Omental fat pad (tissue), 4 donors: ENCODE measurements at places on chromosomes 5 and 9. TPM values are rescaled to one million over a fixed set of nuclear protein-coding genes. Genes with fewer than 3 reads are reported as not detected.

The FBP1 gene
- total RNA-seq = 10.9 TPM

The EGFLAM gene
- 103 TPM for total RNA-seq

The DNAJA1 gene
- 269 TPM for total RNA-seq

The PCDHA12 gene
- 4.9 TPM for total RNA-seq

The LRRC70 gene
- total RNA-seq = 8.8 TPM

DNA sequence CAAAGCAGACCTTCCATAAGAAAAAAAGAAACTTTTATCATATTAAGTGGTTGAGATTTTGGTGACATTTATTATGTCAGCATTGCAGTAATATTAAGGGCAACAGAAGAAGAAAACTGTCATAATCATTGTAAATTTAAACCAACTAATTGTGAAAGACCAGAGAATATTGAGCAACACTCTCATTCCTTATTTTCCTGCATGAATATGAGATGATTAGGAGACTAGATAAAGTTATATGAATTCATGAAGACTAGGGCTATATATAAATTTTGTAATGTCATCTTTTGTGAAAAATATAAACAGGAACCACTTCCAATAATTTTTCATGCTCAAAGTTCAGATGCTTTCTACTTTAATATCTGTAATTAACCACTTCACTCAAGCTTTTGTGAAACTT, 974.5 kb upstream of the CDH10 start:
- no peak for DNase-seq

GRCh38 chr5:161030229-161030628, 178.2 kb upstream of the ATP10B start:
- no peak for DNase-seq

- no peak for DNase-seq
These were observed 28.5 kb downstream of the DPYSL3 start for GRCh38 chr5:147481376-147481775.

DNA sequence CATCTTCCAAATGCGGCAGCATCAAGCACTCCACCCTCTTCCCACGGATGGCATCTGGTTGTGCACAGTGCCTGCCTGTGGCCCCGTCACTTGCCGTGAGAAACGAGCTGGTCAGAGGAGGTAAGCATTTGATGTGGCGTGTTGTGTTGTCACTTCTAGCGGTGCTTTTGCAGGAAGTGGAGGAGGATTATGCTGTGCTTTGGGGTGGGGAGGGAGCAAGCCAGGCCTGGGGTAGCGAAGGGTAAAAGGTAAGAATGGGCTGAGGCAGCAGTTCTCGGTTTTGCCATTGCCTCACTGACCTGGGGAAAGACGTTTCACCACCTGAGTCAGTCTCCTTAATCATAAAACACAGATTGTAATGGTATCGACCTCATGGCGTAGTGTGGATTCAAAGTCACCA, 2.3 kb upstream of the POMT1 start:
- no peak for DNase-seq

DNA sequence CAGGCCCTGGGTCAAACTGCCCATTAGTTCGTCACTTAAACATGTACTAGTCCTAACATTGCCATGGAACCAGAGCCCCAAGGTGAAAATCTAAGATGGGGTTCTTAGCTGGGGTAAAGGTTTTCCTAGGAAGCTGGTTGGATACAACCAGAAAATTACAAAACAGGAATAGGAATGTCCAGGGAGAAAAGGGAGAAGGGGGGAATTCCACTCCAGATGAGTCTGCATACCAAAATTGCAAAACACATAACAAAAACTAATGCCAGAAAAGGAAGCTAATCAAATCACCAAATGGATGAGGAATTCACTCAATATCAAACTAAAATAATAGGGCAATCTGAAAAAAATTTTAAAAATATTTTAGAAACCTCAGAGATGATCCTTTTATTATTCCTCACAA, 396.2 kb downstream of the EFNA5 start:
- DNase-seq = no peak

DNA sequence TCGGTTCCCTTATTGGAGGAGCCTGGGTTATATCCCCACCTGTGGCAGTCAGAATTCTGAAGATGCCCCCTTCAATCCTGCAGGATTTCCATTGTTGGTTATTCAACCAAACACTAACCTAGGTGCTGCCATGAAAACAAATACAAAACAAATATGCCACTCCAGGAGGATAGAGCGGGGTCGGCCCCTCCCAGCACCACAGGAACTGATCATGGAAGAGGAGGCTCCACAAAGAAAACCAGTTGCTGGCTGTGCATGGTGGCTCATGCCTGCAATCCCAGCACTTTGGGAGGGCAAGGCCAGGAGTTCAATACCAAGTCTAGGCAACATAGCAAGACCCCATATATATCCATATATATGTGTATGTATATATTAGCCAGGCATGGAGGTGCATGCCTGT, 13.2 kb upstream of the ADGRD2 start:
- DNase-seq = no peak

DNA sequence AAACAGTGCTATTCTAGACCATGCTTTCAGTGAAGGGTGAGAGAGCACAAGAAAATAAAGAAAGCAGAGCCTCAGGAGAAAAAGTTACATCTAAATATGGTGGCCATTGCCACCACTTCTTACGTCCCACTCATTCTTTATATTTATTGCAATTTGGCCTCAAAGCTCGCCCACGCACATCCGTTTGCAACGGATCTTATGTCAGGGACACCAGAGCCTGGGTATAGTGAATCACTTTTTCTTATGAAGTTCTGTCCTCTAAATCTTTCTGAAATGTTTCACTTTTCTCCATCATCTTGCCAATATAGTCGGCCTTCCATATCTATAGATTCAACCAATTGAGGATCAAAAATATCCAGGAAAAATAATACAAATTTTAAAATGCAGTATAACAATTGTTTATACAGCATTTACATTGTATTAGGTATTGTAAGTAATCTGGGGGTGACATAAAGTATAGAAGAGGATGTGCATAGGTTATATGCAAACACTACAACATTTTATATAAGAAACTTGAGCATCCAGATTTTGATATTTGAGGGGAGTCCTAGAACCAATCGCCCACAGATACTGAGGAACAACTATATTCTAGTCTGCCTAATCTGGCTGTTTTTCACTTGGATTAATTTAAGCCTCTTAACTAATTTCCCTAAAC, 35.2 kb downstream of the GOLPH3 start:
- DNase-seq = no peak

GRCh38 chr9:4792054-4792571, 631 bp upstream of the RCL1 start:
- DNase-seq = no peak

DNA sequence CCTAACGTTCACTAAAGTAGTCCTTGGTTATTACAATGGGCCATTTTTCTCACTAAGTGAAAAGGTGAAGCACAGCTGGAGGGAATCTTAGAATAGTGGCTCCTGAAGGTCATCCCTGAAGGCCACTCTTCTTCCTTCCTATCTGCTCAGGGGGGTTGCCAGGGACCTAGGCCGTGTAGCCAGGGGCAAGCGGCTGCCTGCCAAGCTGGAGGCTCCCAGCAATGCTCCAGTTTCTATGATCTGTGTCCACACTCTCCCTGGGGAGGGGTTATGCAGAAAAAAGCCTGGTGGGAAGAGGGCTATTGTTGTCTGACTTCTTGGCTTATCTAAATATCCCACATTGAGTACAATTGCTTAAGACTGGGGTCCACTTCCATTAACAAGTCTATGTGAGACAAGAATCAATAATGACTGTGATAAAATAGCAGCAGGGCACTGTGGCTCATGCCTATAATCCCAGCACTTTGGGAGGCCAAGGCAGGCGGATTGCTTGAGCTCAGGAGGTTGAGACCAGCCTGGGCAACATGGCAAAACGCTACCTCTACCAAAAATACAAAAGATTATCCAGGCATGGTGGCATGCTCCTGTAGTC, 3.8 kb downstream of the NMRK1 start:
- DNase-seq = no peak

DNA sequence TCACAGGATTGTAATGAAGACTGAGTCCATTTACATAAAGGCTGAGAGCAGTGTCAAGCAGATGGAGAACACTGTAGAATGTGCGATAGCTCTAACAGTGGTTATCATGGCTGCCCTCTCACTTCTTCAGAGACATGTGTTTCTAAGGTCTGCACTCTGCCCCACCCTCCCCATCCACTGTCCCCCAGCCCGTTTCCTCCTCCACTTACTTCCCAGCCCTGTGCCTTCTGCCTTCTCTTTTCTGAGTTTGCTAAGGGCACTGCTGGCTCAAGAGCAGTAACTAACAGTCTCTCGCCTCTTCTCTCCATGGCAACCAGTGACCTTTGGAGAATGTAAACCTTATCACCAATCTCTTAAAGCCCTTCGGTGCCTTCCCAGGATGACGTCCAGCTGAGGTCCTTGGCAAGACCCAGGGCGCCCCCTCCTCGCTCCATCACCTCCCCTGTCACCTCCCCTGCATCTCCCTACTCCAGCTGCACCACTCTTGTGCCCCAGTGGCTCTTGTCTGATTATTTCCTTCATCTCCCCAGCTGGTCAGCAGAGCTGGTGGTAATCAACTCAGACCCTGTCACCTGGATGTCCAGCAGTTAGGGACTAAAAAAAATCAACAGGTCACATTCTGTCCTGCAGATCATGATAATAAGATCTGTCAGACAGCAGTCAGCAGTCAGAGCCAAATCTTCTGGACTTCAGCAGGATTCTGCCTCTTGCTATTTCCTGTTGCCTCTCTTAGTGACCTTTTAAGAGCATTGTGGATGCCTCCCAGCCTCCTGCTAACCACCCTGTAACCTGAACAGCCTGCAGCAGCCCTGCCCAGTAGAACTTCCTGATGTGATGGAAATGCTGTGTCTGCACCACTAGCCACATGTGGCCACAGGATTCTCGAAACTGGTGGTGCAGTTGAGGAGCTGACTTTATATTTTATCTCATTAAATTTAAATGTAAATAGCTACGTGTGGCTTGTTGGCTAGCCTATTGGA, 9.0 kb downstream of the FXN start:
- no peak for DNase-seq

DNA sequence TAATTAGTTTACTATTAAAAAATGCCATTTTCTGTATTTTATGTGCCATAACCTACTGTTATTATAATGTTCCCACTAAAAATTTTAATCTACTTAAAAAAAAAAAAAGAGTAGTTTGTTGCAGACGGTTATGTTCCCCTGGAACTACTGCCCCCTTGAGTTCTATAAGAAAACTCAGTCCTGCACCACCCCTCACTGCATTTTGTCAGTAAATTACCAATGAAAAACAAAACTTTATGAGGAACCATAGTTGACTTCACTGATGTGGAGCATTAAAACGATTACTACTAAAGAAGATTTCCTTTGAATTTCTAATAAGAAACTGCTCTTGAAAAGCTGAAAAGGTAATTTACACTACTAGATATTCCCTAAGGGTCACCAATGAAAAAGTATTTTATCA, 288.7 kb downstream of the FBXL17 start:
- no peak for DNase-seq

DNA sequence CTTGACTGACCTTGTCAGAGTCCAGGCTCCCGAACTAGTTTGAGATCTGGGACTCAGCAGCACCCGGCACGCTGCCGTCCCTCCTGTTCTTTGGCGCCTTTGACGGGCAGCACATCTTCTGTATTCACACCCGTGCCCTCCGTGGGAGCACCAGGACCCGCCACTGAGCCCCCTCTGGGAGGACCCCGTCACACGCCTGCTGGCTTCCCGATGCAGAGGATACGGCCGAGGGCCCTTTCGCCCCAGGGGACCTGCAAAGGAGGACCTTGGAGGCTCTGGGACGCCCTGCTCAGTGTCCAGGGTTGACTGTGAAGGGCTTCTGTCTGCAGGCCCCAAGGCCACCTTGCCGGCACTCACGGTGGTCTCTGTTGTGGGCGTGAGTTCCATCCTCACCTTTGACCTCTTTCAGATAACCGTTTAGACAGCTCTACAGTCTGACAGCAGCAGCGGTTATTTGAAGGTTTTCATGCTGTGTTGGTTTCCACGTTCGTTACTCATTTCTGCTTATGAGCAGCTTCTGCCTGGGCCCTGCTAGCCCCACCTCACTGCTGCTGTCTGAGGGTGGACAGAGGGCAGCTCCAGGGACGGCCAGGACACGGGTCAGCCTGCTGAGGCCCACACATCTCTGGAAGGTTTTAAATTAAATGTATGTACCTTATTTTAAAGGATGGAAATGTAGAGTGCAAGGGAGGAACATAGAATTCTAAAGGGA, 12.6 kb upstream of the EXOC3 start:
- DNase-seq = no peak

- DNase-seq = no peak
These were observed 4.0 kb downstream of the VAV2 start for GRCh38 chr9:133987946-133988665.

- no peak for DNase-seq
These were observed 28.1 kb upstream of the SH3PXD2B start for GRCh38 chr5:172482156-172483020.

DNA sequence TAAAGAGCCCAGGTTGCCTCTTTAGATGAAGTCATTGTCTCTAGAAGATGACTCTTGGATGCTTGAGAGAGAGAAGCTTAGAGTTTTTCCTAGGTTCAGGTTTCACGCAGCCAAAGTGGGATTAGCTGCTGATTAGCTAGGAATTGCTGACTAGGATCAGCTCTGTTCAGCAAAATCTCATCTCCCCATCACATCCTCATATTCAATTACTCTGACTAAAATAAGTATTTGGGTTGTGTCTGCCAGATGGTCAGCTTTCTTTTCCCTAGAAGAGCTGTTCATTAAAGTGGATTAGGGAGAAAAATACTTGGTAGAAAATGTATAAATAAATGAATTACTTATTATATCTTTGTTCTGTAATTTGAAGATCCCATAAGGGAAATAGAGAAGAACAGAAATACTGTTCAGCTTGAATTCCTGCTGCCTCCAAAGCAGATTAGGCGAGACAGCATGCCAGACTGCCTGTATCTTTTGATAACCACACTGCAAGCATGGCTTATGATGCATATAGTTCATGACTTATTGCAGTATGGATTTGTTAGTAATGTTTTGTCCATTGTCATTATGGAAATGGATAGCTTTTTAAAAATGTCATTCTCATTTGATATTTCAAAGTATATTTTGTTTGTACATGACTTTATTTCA, 184.8 kb upstream of the CD180 start:
- DNase-seq = no peak

DNA sequence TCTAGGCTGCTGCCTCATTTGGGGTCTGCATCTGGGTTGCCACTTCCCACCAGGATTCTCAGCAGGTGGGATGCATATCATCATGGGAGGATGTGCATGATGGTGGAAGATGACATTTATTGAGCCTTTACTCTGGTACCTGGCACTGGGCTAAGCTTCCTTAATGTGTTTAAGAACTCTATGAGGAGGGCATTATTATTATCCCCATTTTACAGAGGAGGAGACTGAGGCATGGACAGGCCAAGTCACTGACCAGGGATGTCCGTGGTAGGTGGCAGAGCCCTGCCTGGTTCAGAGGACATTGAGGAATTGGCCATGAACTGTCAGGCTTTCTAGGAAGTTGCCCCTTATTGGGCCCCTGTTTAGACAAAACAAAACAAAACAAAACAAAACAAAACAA, 31.1 kb upstream of the TIFAB start:
- no peak for DNase-seq

DNA sequence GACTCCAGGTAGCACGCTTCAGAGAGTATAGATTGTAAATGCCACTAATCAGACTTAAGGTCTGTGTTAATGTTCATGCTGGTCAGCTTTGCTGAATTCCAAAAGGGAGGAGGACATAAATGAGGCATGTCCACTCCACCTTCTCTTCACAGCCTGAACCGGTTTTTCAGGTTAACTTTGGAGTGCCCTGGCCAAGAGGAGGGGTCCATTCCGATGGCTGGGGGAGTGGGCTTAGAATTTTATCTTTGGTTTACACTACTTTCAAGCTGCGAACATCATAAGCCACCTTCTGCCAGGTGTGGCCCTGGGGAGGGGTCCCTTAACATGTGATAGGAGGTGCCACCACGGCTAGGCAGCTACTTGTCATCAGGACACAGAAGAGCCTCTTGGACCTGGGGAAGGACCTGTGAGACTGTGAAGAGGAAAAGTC, 24.2 kb downstream of the ABO start:
- DNase-seq = no peak
